ENCODE measurements at places on chromosomes 2 and 18. TPM values are rescaled to one million over a fixed set of nuclear protein-coding genes. Genes with fewer than 3 reads are reported as not detected.

Gene REG1A
- 37.3 TPM for total RNA-seq

Gene ZNF385B
- 1.1 TPM for total RNA-seq

Gene ANKRD62
- total RNA-seq, result not detected

Gene NFE2L2
- 74.7 TPM for total RNA-seq

Gene RNF144A
- 35.6 TPM for total RNA-seq

GRCh38 chr2:208371634-208371935 lies 35.0 kb upstream of the PTH2R start:
- H3K27ac ChIP-seq, result no peak overlapping the region
- H3K36me3 ChIP-seq, result no peaks in the 10 kb centered on the region
- no peak for DNase-seq

DNA sequence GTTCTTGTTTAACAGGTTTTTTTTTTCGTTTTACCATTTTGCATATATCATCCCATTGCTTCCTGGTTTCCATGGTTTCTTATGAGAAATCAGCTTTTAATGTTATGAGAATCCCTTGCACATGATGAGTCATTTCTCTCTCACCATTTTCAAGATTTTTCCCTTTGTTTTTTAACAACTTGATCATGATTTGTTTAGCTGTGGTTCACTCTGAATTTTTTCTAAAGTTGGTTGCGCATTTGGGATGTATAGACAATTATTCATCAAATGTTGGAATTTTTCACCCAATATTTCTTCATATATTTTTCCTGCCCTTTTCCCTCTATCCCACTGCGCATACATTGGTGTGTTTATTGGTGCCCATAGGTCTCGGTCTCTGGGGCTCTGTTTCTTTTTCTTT lies 42.4 kb upstream of the BIN1 start:
- H3K27ac ChIP-seq, result no peak overlapping the region
- no peaks in the 10 kb centered on the region for H3K36me3 ChIP-seq
- no peaks in the 10 kb centered on the region for H3K4me1 ChIP-seq

DNA sequence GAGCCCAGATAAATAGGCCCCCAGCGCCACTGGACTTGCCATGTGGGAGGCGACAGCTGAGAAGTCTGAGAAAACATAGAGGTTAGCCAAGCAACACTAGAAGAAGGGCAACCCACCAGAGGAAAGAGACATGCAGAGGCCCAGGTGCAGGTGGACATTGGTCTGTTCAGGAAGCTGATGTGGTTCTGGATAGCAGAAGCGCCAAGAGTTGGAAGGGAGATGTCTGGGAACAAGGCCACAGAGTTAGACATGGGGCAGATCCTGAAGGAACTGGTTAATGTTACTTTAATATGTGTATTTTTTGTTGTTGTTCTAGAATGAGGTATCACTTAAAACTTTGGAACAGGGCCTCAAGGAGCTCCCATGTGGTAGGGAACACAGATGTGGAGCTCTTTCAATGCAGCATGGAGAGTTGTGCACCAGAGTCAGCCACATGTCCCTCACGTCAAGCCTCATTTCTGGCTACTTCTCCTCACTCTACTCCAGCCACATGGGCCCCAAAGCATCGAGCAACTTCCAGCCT lies 62.2 kb upstream of the PKDCC start:
- H3K27ac ChIP-seq, result no peak overlapping the region
- no peak overlapping the region for H3K4me3 ChIP-seq
- H3K36me3 ChIP-seq, result no peaks in the 10 kb centered on the region
- H3K4me1 ChIP-seq, result peaks cover 18% of the 10 kb centered on the region
- DNase-seq, result no peak
- peaks cover 12% of the 10 kb centered on the region for H3K27me3 ChIP-seq

GRCh38 chr2:219266886-219267285 lies 12.3 kb upstream of the DNAJB2 start:
- H3K27ac ChIP-seq, result no peak overlapping the region
- H3K4me1 ChIP-seq, result peaks cover 5% of the 10 kb centered on the region
- DNase-seq, result no peak
- no peak overlapping the region for H3K4me3 ChIP-seq

DNA sequence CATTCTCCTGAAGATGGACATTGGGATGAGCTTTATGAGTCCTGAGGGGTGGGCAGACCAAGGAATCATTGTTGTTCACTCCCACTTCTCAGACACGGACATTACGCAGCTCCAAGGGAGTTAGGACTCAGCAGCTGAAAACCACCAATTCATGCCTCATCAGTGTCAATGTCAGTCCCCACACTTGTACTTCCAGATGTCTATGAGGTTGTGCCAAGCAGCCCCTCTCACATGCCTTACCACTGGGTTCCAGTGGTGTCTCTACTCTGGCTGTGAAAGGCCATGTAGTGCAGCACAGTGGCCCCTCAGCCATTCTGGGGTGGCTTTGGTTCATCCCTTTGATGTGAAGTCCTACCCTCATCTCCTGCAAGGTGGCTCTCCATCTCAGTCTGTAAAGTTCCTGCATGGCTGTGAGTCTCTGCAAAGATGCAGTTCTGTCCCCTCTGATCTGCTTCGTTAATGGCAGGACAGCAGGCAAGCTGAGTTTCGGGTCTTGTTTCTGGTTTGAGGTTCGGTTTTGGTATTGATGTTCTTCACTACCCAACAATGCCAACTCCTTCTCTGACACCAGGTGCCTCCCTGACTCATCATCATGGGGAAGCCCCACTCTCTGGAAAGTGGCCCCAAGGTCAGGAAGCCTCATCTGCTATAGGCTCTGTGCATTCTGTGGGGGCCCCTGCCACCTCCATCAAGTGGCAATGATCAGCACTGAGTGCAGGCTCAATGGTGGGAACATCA lies 14.0 kb upstream of the COL6A3 start:
- H3K27ac ChIP-seq, result no peak overlapping the region
- no peaks in the 10 kb centered on the region for H3K36me3 ChIP-seq
- no peak for DNase-seq
- peaks cover 13% of the 10 kb centered on the region for H3K4me1 ChIP-seq

- no peaks in the 10 kb centered on the region for H3K36me3 ChIP-seq
- H3K27me3 ChIP-seq, result no peaks in the 10 kb centered on the region
- H3K27ac ChIP-seq, result no peak overlapping the region
- H3K4me1 ChIP-seq, result peaks cover 33% of the 10 kb centered on the region
- no peak for DNase-seq
Measured at GRCh38 chr2:113224647-113225236, 51.0 kb downstream of the PSD4 start.

- H3K4me1 ChIP-seq, result no peaks in the 10 kb centered on the region
- no peak overlapping the region for H3K27ac ChIP-seq
- H3K4me3 ChIP-seq, result no peak overlapping the region
Measured at GRCh38 chr18:63395503-63395902, 26.8 kb downstream of the VPS4B start.

DNA sequence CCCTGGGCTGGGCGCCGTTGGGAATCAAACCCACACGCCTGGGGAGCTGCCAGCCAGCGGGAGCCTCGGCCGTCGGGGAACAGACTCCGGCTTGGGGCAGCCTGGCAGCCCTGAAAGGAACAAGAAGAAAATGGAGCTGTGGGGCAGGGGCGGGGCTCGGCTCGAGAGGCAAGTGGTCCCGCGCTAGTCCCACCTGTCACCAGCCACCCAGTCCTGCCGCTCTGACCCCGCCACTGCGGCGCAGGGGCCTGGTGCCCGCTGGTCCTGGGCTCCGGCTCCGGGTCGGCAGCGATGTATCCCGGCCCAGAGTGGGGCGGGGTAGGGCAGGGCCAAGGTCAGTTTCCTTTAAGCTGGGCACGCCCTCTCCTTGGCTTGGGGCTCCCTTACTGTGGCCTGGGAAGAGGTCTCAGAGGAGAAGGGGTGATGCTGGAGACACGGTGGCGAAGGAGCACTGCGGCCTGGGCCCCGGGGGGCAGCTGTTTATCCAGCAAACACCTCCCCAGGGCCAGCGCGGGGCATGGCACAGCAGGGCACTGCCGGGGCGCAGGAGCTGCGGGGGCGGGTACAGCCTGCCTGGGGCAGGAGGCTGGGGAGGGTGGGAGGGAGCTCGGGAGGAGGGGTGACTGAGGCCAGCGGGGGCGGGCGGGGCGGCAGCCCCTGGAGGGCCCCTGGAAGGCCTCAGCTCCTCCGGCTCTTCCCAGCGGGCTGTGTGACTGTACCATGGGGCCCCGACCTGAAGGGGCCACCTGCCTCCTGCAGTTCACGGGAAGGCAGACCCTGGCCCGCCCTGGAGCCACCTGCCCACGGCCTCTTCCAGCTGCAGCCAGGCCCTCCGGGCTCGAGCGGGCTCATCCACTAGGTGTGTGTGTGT lies 15.6 kb downstream of the ODC1 start:
- no peak for DNase-seq
- H3K36me3 ChIP-seq, result peaks cover 2% of the 10 kb centered on the region
- peaks cover 7% of the 10 kb centered on the region for H3K27me3 ChIP-seq
- H3K4me1 ChIP-seq, result peaks cover 13% of the 10 kb centered on the region
- peak overlapping the region; percentile 13 for H3K27ac ChIP-seq
- H3K4me3 ChIP-seq, result no peak overlapping the region

- H3K27me3 ChIP-seq, result peaks cover 16% of the 10 kb centered on the region
- H3K27ac ChIP-seq, result no peak overlapping the region
- H3K4me3 ChIP-seq, result no peak overlapping the region
- H3K36me3 ChIP-seq, result peaks cover 3% of the 10 kb centered on the region
- peaks cover 22% of the 10 kb centered on the region for H3K4me1 ChIP-seq
Measured at GRCh38 chr2:168428431-168428830, 27.6 kb upstream of the CERS6 start.

DNA sequence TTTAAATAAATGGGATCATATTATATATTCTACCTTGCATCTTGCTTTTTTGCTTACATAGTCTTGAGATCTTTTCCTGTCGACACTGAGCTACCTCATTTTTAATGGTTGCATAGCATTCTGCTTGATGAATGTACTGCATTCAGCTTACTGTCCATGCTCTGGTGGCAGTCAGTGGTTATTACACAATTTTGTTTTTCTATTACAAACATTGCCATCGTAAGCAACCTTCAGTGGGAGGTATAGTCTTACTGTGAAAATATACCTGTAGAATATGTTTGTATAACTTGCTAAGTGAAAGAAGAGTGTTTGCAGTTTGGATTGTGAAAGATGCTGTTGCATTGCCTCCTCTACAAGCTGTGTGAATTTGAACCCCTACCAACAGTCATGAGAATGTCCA lies 43.4 kb downstream of the UBXN4 start:
- peaks cover 52% of the 10 kb centered on the region for H3K36me3 ChIP-seq
- no peak overlapping the region for H3K27ac ChIP-seq
- H3K27me3 ChIP-seq, result no peaks in the 10 kb centered on the region

All from type B pancreatic cell (in vitro differentiated cells).